HT-29 (cell line): ENCODE measurements at places on chromosomes 2 and 18.

- no peak for DNase-seq
These were observed 90.1 kb upstream of the CAVIN2 start for GRCh38 chr2:191936882-191937405.

DNA sequence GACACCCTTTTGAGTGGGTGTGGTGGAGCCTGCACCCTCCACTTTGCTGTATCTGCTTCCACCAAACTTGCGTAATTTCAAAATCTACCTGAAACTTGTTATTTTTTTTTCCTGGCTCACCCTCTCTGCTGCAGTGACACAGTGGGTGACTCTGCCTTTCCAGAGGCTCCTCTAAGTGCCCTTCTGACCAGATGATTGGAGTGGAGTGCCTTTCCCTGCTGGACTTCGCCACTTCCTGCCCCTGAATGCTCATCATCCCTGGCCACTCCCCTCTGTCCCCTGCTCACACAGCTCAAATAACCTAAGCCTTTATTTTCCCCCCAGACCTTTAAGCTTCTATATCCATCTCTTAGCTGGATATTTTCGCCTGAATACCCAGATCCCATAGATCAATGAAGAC lies 777.5 kb upstream of the ID2 start:
- DNase-seq: no peak

DNA sequence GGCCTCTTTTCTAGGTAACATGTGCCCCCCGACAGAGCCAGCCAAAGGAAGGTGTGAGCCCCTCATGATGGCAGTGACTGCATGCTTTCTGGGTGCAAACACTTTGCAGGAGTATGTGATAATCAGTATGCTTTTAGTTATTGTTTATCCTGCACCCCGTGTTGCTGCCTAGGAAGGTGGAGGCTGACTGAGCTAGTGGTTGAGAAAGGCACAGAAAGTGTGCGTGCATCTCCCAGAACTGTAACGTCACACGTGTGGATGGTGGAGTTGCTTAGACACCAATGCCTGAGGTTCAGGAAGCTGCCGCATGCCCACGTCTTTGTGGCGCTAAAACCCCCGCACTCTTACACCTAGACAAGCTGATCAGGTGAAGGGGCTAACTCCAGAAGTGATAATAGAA lies 580 bp downstream of the MC2R start:
- no peak for DNase-seq

GRCh38 chr2:45396671-45397070 lies 214.4 kb downstream of the SRBD1 start:
- no peak for DNase-seq

GRCh38 chr2:52668724-52669123 lies 1098.9 kb upstream of the CHAC2 start:
- no peak for DNase-seq

- no peak for DNase-seq
These were observed 48.3 kb upstream of the NRP2 start for GRCh38 chr2:205633994-205634393.

- no peak for DNase-seq
These were observed 23.1 kb downstream of the ST3GAL5 start for GRCh38 chr2:85865539-85866164.

GRCh38 chr18:54608028-54608642 lies 17.1 kb downstream of the DYNAP start:
- peak; percentile 38 for DNase-seq

DNA sequence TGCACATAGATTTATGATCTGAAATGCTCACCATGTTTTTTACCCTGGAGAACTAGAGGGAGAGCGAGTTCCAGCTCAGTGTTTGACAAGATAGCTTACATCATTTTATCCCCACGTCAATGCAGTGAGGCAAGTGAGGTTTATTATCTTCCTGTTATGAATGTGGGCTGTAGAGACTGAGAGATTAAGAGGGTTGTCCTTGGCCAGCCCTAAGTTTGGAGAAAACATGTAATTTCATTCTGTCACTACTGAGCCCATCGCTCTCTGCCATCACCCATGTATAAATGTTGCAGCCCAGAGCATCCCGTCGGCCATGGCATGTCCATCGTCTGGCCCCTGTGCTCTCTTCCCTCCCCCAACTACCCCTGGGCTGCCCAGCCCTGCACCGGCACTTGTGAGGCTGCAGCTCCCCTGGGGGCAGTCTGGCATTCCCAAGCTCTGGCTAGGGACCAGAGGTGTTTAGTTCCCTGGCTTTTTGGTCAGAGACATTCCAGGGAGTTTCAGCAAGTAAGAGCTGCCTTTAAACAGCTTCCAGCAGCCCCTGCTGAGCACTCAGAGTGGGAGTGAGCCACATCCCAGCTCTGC lies 136.7 kb downstream of the ANTXR1 start:
- DNase-seq: no peak

DNA sequence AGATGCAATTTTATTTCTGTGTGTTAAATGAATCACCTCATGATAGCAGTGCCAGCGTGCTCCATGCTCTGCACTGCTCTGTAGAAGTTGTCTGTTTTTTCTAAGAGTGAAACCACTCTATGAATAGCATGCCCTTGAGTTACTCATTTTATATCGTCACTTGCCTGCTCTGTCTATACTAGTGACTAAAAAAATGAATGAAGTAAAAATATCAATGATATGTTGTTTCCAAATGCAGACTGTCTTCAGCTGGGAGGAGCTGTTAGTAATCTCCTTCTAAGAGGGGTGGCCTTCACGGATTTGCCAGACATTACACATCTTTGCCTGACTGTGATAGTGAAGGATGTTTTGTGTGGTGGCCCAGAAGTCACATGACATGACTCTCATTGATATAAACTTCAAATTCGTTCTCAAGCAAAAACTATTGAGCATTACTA lies 852.1 kb downstream of the CNTNAP5 start:
- no peak for DNase-seq

- DNase-seq: no peak
These were observed 90.3 kb downstream of the TACR1 start for GRCh38 chr2:75108937-75109482.

DNA sequence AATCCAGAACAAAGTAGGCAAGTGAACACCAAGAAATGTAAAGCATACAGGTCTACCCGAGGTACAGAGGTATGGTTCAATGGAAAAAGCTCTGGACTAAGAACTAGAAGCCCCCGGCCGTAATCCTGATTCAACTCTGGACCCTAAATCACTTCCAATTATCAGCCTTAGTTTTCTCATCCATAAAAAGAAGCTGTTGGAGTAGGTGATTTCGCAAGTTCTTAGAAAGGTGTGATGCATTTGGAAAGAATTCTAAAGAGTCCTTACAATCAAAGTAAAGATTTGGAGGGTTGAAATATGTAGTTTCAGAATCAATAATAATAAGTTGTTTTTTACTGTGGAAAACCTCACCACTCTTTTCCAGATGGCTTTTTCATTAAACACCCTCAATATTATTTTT lies 622.1 kb upstream of the ID2 start:
- DNase-seq: no peak

GRCh38 chr2:174594456-174594855 lies 3.1 kb downstream of the WIPF1 start:
- no peak for DNase-seq

- DNase-seq: no peak
These were observed 94.4 kb downstream of the MEP1B start for GRCh38 chr18:32284284-32284683.

DNA sequence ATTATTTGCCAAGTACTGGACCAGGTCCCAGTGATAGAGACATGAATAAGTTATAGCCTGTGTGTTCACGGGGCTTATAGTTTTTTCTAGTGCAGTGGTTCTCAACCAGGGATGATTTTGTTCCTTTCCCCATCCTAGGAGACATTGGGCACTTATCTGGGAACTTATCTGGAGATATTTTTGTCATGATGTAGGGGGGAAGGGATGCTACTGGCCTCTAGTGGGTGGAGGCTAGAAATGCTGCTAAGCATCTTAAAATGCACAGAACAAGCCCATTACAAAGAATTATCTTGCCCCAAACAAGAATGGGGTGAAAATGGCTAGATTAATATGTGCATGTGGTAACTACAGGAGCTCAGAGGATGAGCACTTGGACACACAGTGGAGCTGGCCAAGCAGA lies 75.2 kb downstream of the KLHL29 start:
- peak; percentile 31 for DNase-seq

GRCh38 chr18:38458698-38459097 lies 893.1 kb upstream of the CELF4 start:
- no peak for DNase-seq

GRCh38 chr2:175599966-175600831 lies 401.9 kb downstream of the LNPK start:
- DNase-seq: peak; percentile 5

- DNase-seq: no peak
These were observed 20.6 kb upstream of the NDUFV2 start for GRCh38 chr18:9081940-9082339.

- DNase-seq: no peak
These were observed 135.6 kb upstream of the UNC80 start for GRCh38 chr2:209636076-209636475.

- no peak for DNase-seq
These were observed 273.4 kb upstream of the SIX2 start for GRCh38 chr2:45282646-45283045.

GRCh38 chr2:197212344-197213262 lies 98.0 kb downstream of the ANKRD44 start:
- no peak for DNase-seq

GRCh38 chr2:234098681-234099080 lies 48.2 kb downstream of the SPP2 start:
- no peak for DNase-seq

DNA sequence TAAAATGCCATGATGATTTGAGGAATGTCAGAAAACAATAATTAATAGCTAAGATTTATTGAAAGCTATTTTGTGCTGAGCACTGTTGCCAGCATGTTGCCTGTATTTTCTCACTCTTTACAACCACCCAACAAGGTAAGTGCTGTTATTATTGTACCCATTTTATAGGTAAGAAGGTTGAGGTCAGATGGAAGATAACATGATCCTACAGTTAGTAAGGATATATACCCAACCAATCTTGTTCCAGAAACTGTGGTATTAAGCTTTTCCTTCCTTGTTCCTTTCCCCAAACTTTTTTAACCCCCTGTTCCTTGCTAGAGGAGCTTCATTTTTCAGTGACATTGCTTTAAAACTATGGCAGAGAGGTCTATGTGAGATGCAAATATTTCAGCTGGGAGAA lies 738.0 kb upstream of the ZEB2 start:
- DNase-seq: no peak

DNA sequence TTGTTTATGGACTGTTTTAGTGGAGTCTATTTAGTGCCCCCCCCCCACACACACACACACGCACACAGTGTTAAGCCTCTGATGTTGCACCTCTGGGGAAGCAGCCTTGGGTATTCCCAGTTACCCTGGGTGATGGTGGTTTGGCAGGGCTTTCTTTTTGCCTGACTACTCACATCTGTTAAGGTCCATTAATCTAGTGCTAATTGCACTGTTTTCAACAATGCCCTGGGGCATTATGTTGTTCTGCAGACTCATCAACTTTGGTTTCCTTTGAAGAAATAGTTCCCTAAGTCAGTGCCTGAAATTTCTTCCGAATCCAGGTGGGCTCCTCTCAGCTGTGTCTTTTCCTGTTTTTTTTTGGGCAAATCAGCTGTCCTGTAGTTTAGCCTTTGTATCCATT lies 34.7 kb downstream of the SPOPL start:
- no peak for DNase-seq

GRCh38 chr18:65753520-65753919 lies 2.7 kb downstream of the CDH7 start:
- DNase-seq: peak; percentile 50

DNA sequence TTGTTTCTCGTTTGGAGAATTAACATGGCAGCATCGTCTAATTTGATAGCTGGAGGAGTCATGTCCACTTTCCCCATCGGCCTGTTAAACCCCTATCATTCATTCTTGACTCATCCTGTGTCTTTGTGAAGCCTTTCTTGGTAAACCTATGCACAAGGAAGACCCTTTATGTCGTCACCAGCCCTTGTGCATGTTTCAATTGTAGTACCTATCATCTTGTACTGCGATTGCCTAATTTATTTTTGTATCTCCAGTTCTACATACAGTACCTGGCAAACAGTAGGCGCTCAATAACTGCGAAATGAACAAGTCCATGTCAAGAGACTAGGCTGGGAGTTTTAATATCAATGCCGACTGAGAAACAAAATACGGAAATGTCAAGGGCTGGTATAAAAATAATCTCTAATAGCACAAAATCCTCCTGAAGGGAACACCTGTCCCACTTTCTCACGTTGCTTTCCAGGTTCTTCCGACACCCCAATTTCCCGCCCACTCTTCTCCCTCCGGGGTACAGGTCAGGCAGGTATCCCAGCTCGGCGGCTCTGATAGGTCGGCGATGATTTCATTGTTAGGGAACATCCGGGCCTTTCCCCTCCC lies 1.3 kb upstream of the PPM1B start:
- DNase-seq: no peak

DNA sequence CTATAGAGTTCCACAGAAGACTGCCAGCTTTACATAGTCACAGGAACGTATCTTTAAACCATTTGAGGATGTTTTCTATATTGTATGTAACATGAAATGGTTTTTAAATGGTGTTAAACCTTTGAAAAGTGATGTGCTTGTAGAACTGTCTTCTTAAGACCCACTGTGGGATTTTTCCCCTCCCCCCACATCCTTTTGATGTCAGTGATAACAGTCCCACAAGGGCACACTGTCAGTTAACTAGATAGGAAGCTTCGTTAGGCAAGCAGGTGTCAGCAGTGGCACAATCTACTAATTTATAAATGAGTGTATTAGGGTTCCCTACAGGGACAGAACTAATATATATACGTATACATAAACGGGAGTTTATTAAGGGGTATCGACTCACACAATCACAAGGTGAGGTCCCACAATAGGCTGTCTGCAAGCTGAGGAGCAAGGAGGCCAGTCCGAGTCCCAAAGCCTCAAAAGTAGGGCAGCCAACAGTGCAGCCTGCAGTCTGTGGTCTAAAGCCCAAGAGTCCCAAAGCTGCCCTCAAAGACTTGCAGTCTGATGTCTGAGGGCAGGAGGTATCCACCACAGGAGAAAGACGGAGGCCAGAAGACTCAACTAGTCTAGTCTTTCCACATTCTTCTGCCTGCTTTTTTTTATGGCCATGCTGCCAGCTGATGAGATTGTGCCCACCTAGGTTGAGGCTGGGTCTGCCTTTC lies 23.8 kb upstream of the HNRNPLL start:
- DNase-seq: no peak

GRCh38 chr2:231674587-231675338 lies 33.6 kb upstream of the PTMA start:
- DNase-seq: peak; percentile 78

GRCh38 chr18:45376193-45376592 lies 239.1 kb upstream of the SLC14A2 start:
- no peak for DNase-seq

DNA sequence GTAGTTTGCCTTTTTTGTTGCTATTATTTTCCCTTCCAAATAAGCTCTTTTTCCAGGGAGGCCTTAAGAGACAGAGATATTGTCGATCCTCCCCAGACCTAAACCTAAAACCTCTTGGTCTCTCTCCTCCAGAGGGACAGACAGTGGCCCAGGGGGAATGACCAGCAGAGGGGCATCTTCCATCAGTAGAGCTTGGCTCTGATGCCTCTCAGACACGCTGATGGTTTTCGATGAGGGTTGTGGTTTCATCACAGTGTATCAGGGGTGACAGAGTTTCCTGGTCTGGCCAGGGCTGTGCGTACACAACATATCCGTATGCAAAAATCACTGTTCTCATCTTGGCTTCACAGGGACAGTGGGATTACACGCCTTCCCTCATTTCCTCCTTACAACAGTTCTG lies 68.6 kb downstream of the GATA6 start:
- DNase-seq: no peak

- no peak for DNase-seq
These were observed 34.7 kb downstream of the GBX2 start for GRCh38 chr2:236133410-236134012.
